Fibroblast of skin of right biceps (primary cell): ENCODE measurements at places on chromosomes 3 and 15.

GRCh38 chr15:44711743-44712345 is 527 bp downstream of the B2M start:
- DNase-seq = peak; percentile 51

DNA sequence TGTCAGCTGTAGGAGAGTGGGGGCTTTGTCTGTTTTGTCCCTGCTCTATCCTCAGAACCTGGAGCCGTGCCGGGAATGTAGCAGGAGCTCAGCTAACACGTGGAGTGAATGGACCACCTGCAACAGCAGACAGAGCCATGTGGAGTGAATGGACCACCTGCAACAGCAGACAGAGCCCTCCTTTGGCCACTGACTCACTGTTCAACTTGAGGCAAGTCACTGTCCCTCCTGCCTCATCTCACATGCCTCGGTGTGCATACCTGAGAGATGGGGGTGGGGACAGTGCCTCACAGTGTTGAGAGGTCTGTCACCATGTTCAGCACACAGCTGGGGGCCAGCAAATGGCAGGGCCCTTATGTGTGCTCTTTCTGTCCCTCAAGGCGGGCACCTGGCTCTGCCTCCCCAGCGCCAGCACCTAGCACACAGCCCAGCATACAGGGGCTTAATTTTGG is 27.9 kb downstream of the FEM1B start:
- DNase-seq = no peak

DNA sequence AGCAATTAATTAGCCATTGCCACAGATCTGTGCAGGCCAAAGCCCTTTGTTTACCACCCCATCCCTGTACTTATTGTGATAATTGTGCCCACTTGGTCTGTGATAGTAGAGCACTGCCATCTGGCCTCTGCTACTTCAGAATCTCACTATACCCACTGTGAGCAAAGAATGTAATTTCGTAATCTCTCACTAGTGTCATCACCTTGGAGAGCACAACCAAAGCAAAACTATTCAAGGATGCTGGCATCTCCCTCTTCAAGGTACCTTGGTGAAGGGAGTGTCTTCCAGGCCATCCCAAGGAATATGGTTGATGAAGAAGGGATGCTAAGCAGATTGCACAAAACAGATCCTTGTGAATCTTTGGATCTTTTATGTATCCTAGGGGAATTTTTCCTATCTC is 34.7 kb upstream of the NOX5 start:
- no peak for DNase-seq

DNA sequence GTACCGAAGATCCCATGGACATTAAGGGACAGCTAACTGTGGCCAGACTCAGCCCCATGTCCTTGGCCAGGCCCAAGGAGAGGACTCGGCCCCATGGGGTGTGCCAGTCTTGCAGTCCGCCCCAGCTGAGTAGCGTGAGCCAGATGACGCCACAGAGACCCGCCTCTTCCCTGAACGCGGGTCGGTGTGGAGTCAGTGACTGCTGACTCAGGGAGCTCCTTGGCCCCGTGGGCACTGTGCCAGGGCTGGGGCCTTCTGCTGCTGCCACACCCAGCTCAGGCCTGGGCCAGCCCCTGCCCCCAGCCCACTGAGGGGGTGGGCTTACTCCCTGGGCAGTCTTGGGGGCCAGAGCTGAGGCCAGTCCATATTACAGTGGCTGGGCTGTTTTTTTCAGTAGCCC is 52.8 kb downstream of the PLXNA1 start:
- peak; percentile 84 for DNase-seq

DNA sequence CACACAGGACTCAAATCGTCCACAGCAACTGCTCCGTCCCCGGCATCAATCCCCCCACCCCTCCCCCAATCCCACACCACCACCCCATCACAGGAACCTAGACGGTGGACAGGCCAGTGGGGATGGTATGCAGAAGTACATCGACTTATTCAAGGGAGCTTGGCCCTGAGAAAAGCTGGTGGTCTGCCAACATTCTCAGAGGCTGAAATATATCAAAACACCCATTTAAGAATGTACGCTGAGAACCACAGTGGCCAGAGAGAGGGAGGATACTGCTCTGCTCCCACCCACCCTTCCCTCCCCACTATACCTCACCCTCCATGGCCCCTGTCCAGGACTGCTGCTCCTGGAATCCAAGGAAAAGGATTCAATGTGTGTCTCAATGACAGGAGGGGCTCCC is 12.4 kb upstream of the USP3 start:
- peak; percentile 83 for DNase-seq

GRCh38 chr3:128907706-128908445 is 28.5 kb downstream of the ACAD9 start:
- DNase-seq = no peak

DNA sequence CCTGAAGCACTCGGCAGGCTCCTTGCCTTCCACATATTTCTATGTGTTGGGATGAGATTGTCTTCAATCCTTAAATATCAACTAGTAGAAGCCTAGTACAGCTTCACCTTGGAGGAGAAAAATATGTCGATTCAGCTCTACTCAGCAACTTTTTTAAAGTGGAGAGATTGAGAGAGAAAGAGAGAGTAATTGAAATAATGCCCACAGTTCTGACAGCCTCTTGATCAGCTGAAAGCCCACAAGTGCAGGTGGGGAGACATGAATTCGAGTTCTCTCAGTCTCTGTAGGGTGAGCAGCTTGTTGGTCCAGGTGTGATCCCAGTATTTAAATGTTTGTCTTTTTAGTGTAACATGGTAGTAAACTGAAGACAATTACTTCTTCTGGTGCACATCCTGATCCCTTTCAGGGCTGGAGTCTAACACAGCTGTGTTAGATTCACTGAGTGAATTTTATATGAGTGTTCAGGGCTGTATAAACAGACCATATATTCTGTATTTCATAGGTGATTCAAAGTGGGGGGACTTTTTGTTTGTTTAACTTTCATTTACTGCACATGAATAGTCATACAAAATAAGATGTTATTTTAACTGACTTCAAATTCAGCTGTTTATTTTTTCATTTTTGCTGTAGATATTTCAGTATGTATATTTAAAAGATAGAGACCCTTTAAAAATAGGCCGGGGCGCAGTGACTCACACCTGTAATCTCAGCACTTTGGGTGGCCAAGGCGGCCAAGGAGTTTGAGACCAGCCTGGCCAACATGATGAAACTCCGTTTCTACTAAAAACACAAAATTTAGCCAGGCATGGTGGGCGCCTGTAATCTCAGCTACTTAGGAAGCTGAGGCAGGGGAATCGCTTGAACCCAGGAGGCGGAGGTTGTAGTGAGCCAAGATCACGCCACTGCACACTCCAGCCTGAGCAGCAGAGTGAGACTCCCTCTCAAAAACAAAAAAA is 64.0 kb downstream of the ST6GAL1 start:
- DNase-seq = no peak

DNA sequence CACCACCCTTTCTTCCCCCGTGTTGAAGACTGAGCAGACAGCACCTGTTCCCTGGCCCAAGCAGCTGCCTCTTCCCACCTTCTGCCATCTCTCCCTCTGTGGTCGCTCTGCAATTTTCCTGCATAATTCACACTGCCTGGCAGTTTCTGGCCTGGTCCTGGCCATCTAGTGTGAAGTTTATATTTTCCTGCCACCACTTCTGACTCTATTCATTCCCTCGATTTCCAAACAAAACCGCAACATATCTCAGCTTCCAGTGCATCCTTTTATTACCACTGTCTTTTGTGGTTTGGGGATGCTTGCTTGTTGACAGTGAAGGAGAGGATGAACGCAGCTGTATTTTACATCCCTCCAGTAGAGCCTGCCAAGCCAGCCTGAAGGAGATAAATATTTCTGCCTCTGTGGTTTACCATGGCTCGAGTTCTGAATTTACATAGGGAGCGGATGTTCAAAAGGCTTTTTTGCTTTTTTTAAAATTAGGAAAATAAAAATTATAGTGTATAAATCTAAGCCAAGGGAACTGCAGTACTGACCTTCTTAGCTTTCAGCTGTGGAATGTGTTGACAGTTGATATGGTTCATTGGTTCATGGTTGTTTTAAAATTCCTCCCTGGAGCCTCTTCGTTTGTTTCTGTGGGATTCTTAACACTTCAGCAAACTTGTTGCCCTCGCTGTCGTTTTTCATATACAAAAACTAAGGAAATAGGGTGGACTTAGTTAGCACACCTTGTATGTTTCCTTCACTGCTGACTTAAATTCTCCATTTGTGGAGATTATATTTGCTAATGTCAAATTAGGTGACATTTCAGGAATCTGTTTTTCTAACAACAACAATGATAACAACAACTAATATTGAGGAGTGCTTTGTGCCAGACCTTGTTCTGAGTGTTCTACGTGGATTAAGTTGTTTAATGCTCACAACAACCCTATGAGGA is 250.5 kb downstream of the ADAMTSL3 start:
- peak; percentile 86 for DNase-seq
